Esophagus squamous epithelium (tissue), 5 donors: ENCODE measurements at places on chromosomes 3 and 15.

DNA sequence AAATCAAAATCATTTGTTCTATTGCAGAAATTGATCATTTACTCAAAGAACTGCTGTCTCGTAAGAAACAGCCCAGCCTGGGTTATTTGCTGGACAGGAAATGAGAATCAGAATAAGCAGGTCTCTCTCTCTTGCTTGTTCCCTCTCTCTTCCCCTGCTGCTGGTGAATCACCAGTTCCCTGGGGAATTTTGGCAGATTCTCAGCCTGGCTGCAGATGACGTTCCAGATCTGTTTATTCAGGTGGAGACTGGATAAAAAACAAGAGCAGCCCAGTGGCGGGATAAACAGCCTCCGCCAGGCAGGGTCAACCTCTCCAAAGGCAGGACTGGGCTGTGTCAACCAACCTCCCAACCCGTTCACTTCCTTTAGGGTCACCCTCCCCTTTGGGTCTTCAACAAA, 72.1 kb downstream of the LRIG1 start:
- H3K4me3 ChIP-seq: peak overlapping the region; percentile 21
- peak overlapping the region; percentile 57 for H3K27ac ChIP-seq
- H3K36me3 ChIP-seq: no peaks in the 10 kb centered on the region
- no peak for DNase-seq
- H3K27me3 ChIP-seq: no peaks in the 10 kb centered on the region
- H3K4me1 ChIP-seq: peaks cover 86% of the 10 kb centered on the region

GRCh38 chr3:22236490-22237270, 485.7 kb upstream of the ZNF385D start:
- no peak overlapping the region for H3K4me3 ChIP-seq
- no peaks in the 10 kb centered on the region for H3K4me1 ChIP-seq
- H3K27me3 ChIP-seq: no peaks in the 10 kb centered on the region
- H3K36me3 ChIP-seq: no peaks in the 10 kb centered on the region
- no peak for DNase-seq

- H3K27ac ChIP-seq: no peak overlapping the region
- H3K36me3 ChIP-seq: no peaks in the 10 kb centered on the region
- DNase-seq: no peak
- H3K4me1 ChIP-seq: no peaks in the 10 kb centered on the region
- H3K4me3 ChIP-seq: no peak overlapping the region
These were observed 1435.2 kb upstream of the CADM2 start for GRCh38 chr3:83523470-83524073.

GRCh38 chr15:77187751-77188464, 117.0 kb upstream of the TSPAN3 start:
- H3K36me3 ChIP-seq: no peaks in the 10 kb centered on the region
- H3K4me3 ChIP-seq: no peak overlapping the region
- peak overlapping the region; percentile 74 for H3K27ac ChIP-seq
- DNase-seq: no peak

DNA sequence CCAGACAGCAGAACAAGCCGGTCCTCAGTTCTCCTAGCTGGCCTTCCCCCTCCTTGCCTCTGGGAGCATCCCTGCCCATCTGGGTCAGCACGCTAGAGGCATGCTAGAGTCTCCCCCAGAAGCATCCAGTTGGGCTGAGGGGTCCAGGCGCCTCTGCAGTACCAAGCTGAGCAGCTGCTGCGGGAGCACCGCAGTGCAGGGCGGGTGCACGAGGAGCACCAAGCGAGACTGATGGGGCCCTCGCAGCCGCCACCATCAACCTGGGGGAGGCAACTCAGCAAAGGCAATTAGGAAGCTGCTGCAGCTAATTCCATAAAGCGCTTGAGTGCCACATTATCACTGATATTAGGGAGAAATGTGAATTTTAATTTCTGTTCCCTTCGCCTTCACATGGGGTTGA, 12.4 kb downstream of the CACNA2D3 start:
- no peak for DNase-seq
- no peak overlapping the region for H3K4me3 ChIP-seq
- H3K4me1 ChIP-seq: peaks cover 10% of the 10 kb centered on the region
- H3K27me3 ChIP-seq: no peaks in the 10 kb centered on the region

- peaks cover 98% of the 10 kb centered on the region for H3K27me3 ChIP-seq
- H3K4me1 ChIP-seq: peaks cover 25% of the 10 kb centered on the region
- no peak overlapping the region for H3K27ac ChIP-seq
- no peaks in the 10 kb centered on the region for H3K36me3 ChIP-seq
- H3K4me3 ChIP-seq: peak overlapping the region; percentile 43
- DNase-seq: no peak
These were observed 602 bp downstream of the TRIM71 start for GRCh38 chr3:32818229-32818969.

DNA sequence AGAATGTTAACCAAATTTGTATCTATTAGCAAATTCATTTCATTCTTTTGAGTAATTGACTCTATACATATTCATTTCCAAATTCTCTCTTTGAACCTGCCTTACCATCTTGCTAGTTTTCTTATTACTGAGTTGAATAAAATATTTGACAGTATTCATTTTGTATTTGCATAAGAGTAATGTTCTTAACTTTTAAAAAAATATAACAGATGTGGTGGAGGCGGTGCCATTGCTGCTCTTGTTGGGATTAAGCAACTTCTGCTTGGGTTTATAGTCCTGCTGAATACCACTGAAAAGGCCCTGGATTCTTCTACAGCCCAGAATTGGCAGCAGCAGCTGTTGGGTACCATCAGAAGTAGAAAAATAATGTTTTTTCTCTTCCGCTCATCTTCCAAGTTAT, 148.9 kb upstream of the PEX5L start:
- no peak overlapping the region for H3K27ac ChIP-seq
- H3K4me1 ChIP-seq: no peaks in the 10 kb centered on the region
- H3K36me3 ChIP-seq: no peaks in the 10 kb centered on the region
- no peak overlapping the region for H3K4me3 ChIP-seq
- H3K27me3 ChIP-seq: no peaks in the 10 kb centered on the region
- DNase-seq: no peak

- no peak for DNase-seq
- H3K27ac ChIP-seq: no peak overlapping the region
- no peaks in the 10 kb centered on the region for H3K27me3 ChIP-seq
- no peaks in the 10 kb centered on the region for H3K36me3 ChIP-seq
- no peaks in the 10 kb centered on the region for H3K4me1 ChIP-seq
These were observed 752.3 kb downstream of the EPHA3 start for GRCh38 chr3:89859757-89860156.

DNA sequence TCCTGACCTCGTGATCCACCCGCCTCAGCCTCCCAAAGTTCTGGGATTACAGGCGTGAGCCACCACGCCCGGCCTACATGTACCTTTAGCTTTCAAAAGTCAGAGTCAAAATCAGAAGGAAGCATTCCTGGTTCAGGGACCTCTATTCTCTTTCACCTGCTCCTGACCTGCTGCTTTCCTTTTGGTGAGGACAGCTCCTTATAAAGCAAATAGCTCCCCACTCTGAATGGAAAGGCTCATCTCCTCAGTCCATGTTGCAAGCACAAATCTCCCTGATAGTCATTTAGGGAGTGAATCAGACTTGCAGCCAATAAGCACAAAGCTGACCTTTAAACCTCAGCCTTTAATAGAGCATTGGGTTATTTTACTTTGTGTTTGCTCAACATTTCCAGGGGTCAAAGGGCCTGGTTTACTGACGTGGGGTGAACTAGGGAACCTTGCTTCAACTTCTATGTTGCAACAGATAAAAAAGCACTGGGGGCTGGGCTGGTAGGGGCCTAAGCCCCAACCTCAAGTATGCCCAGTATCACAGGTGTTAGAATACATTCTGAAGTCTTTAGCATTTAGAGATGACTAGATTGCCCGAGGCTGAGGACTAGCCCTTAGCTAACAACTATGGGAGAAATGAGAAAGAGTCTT, 43.1 kb downstream of the THRB start:
- DNase-seq: no peak
- no peaks in the 10 kb centered on the region for H3K36me3 ChIP-seq
- H3K27me3 ChIP-seq: no peaks in the 10 kb centered on the region
- no peak overlapping the region for H3K4me3 ChIP-seq

DNA sequence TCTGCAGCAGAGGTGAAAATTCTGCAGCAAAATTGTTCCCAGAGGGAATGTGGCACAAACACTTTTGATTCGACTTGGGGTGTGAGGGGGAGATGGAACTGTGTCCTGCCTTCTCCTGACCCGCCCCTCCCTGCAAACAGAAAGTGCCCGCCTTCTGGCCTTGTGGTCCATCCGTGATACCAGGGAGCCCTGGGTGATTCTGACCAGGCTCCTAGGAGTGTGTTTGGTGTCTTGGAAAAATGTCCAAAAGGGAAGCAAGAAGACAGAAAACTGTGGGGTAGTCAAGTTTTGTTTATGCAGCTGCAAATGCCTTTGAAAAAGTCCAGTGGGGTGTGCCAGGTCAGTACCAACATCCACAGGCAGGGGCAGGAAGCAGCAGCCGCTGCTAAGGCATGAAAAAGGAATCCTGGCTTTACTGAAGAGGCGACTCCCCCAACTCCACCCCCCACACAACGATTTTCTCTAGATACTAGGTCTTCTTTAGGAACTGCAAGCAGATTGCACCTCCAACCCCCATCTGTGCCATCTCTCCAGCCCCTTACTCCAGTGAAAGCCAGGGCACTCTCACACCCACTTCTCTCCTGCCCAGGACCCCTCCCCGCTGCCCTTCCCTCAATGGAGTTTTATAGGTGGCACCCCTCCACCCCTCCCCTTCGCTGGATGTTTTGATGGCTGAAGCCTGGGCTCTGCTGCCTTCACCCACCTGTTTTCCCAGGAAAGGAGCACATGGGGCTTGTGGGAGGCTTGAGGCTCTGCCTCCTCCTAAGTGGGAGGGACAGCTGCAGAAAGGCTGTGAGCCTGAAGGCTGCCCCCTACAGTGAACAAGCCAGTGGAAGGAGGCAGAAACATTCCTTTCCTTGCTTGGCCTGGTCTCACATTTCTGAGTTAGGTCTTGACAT, 82.4 kb upstream of the HERC1 start:
- H3K27ac ChIP-seq: no peak overlapping the region
- no peak overlapping the region for H3K4me3 ChIP-seq
- DNase-seq: no peak
- no peaks in the 10 kb centered on the region for H3K36me3 ChIP-seq

DNA sequence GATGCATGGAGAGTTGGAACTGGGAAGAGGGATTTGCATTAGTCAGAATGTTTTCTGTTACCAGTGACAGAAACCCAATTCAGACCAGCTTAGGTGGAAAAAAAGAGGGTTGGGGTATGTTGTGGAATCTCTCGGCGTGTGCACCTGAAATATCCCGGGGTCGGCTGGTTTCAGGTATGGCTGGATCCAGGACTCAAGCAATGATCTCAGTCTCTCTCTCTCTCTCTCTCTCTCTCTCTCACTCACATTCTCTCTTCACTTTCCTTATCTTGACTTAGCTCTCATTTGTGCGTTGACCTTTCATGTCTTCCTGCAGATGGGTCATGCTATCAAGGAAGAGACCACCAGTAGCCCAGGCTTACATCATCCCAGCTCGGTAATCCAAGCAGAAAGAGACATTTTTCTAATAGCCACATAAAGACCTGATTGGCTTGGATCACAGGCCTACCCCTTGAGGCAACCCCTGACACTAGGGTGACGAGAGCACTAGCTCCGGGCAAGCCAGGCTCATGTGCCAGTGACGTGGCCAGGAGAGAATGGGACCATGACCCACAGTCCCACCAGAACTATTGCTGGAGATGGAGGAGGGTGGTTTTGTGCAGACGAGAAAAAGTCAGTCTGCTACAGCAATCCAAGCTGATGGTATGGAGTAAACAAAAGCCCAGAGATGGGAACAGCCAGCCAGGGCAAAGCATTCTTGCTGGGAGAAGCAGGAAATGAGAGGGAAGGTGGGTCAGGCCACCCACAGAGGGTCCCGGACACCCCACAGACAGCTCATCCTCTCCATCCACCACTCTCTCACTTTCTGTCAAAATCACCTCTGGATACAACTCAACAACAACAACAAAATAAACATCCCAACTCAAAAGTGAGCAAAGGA, 91.7 kb downstream of the CHSY1 start:
- no peak for DNase-seq
- H3K4me3 ChIP-seq: no peak overlapping the region
- H3K36me3 ChIP-seq: no peaks in the 10 kb centered on the region
- H3K27ac ChIP-seq: no peak overlapping the region

- no peaks in the 10 kb centered on the region for H3K27me3 ChIP-seq
- H3K36me3 ChIP-seq: peaks cover 100% of the 10 kb centered on the region
- no peak overlapping the region for H3K4me3 ChIP-seq
- no peak for DNase-seq
- no peaks in the 10 kb centered on the region for H3K4me1 ChIP-seq
- no peak overlapping the region for H3K27ac ChIP-seq
These were observed 26.1 kb downstream of the EDEM1 start for GRCh38 chr3:5213574-5213966.

- no peak overlapping the region for H3K4me3 ChIP-seq
- no peaks in the 10 kb centered on the region for H3K4me1 ChIP-seq
- H3K27ac ChIP-seq: no peak overlapping the region
- H3K27me3 ChIP-seq: no peaks in the 10 kb centered on the region
- peaks cover 26% of the 10 kb centered on the region for H3K36me3 ChIP-seq
- DNase-seq: no peak
These were observed 46.0 kb downstream of the GALK2 start for GRCh38 chr15:49215768-49216739.

- H3K4me3 ChIP-seq: no peak overlapping the region
- no peak overlapping the region for H3K27ac ChIP-seq
- no peak for DNase-seq
- no peaks in the 10 kb centered on the region for H3K4me1 ChIP-seq
These were observed 6.1 kb downstream of the CP start for GRCh38 chr3:149215515-149215914.

DNA sequence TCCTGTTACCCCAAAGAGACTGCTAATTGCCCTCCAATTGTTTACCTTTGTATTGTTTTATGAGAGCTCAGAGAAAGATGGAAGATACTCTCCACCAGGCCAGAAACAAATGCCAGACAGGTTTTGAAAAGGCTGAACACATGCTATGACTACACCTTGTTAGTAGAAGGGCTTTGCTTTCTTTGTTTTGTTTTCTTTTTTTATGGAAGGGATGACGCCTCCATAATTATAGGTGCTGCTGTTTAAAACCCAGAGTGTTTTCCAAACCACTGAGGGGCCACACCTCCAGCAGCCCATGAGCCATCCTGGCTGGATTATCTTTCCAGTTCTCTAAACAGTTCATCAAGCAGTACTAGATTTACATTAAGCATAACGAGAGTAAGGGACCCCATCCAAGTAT, 5.6 kb upstream of the FOXP1 start:
- H3K4me3 ChIP-seq: no peak overlapping the region
- no peak overlapping the region for H3K27ac ChIP-seq
- DNase-seq: no peak
- no peaks in the 10 kb centered on the region for H3K4me1 ChIP-seq
- no peaks in the 10 kb centered on the region for H3K27me3 ChIP-seq

DNA sequence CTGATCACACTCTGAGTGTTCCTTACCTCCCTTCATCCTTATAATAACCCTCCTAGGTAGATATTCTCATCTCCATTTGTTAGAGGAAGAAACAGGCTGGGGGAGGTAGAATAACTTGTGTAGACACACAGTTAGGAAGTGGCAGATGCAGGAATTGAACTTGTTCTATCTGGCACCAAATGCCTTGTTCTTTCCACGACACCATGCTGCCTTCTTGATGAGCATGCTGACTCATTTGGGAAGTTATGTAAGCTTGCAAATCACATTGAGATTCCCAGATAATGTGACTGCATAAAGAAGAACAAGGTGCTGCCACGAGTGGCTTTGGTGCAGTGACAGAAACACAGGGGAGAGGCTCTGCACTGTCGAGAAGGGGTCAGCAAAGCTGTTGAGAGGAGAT, 27.5 kb upstream of the NDUFB4 start:
- H3K36me3 ChIP-seq: no peaks in the 10 kb centered on the region
- H3K4me1 ChIP-seq: peaks cover 5% of the 10 kb centered on the region
- H3K4me3 ChIP-seq: no peak overlapping the region

GRCh38 chr3:126274735-126275619, 82.2 kb downstream of the KLF15 start:
- no peak for DNase-seq
- H3K27ac ChIP-seq: no peak overlapping the region
- peaks cover 3% of the 10 kb centered on the region for H3K27me3 ChIP-seq
- peaks cover 8% of the 10 kb centered on the region for H3K4me1 ChIP-seq
